Osteocyte (in vitro differentiated cells): ENCODE measurements at places on chromosomes 13 and 19. TPM values are rescaled to one million over a fixed set of nuclear protein-coding genes. Genes with fewer than 3 reads are reported as not detected.
A peak's percentile ranks its signal among the peaks of the same experiment; 100 is the strongest.

The PGLYRP2 gene
- total RNA-seq = not detected in 2 replicates

DNA sequence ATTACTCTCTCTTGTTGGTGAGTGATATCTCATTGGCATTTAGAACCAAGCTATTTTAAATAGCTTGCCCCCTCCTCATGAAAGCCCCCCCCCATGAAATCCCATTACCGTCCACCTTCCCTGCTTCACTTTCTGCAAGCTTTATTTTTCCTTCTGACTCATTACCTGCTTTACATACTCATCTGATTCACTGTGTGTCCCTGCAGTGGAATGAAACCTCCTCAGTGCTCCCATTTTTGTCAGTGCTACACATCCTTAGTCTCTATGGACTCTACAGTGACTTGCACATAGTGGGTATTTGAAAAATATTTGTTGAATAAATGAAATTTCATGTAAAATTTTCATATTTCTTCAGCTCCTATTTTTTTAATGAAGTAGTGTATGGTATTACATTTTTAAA lies 62.3 kb downstream of the DOCK9 start:
- no peaks in the 10 kb centered on the region for H3K27me3 ChIP-seq
- H3K4me1 ChIP-seq = peaks cover 8% of the 10 kb centered on the region
- peaks cover 6% of the 10 kb centered on the region for H3K36me3 ChIP-seq
- no peak for DNase-seq

DNA sequence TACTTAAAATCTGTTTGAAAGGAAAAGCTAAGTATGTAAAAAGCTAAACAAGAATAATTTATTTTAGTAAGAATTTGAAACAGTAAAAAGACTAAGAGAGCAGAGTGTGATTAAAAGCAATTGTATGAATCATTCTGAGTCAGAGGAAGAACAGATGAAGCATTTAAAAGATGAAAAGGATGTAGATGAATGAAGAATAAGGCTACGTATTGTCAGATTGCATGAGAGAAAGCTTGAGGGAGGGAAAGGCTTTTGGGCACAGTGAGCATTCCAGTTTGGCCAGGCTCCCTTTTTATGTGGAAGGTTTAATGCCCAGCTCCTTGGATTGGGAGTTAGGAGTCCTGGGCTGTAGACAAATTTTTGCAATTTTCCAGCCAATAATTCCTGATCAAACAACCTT lies 117.7 kb downstream of the FREM2 start:
- H3K27me3 ChIP-seq = no peaks in the 10 kb centered on the region
- H3K4me3 ChIP-seq = no peak overlapping the region
- H3K4me1 ChIP-seq = no peaks in the 10 kb centered on the region
- no peak for DNase-seq
- no peaks in the 10 kb centered on the region for H3K36me3 ChIP-seq
- H3K27ac ChIP-seq = no peak overlapping the region

GRCh38 chr19:45376045-45376724 lies 5.8 kb upstream of the ERCC2 start:
- H3K27ac ChIP-seq = peak overlapping the region; percentile 85
- no peak for DNase-seq
- no peak overlapping the region for H3K4me3 ChIP-seq
- no peaks in the 10 kb centered on the region for H3K36me3 ChIP-seq
- H3K27me3 ChIP-seq = no peaks in the 10 kb centered on the region

DNA sequence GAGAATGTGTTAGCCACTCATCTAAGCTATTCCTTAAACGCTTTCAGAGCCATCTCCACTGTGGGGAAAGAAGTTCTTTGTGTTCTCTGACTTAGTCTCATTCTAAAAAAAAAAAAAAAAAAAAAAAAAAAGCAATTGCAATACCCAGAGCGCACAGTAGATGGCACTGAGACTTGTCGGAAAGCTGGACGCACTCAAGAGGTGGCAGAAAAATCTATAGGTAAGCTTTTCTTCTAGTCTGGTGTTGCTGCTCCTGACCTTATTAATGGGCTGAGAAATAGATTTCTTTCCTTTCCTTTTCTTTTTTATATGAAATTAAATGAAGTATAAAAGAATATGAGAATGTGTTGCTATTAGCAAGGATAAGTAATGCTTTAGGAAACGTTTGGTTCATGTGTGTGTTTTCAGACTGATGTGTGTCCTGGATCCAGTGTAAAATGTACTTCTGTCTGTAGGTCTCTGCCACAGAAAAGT lies 4.7 kb upstream of the GJB2 start:
- H3K36me3 ChIP-seq = no peaks in the 10 kb centered on the region
- peaks cover 80% of the 10 kb centered on the region for H3K27me3 ChIP-seq
- no peak overlapping the region for H3K4me3 ChIP-seq
- H3K4me1 ChIP-seq = peaks cover 8% of the 10 kb centered on the region

DNA sequence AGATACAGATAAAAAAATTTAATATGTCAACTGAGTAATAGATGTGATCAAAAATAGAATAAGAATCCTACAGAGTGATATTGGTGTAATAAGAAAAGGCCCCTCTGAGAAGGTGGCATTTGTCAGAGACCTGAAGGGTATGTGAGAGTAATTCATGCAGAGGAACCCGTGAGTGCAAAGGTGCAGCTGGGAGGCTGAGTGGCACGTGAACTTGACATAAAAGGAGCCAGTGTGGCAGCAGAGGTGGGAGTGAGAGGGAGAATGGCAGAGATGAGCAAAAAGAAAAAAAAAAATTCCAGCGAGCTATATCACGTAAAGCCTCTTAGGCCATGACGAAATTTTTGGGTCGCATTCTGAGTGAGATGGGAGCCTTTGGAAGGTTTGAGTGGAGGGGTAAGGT lies 588.9 kb downstream of the KCTD12 start:
- peaks cover 17% of the 10 kb centered on the region for H3K4me1 ChIP-seq
- no peaks in the 10 kb centered on the region for H3K36me3 ChIP-seq
- H3K4me3 ChIP-seq = no peak overlapping the region
- DNase-seq = no peak
- H3K27me3 ChIP-seq = peaks cover 11% of the 10 kb centered on the region

DNA sequence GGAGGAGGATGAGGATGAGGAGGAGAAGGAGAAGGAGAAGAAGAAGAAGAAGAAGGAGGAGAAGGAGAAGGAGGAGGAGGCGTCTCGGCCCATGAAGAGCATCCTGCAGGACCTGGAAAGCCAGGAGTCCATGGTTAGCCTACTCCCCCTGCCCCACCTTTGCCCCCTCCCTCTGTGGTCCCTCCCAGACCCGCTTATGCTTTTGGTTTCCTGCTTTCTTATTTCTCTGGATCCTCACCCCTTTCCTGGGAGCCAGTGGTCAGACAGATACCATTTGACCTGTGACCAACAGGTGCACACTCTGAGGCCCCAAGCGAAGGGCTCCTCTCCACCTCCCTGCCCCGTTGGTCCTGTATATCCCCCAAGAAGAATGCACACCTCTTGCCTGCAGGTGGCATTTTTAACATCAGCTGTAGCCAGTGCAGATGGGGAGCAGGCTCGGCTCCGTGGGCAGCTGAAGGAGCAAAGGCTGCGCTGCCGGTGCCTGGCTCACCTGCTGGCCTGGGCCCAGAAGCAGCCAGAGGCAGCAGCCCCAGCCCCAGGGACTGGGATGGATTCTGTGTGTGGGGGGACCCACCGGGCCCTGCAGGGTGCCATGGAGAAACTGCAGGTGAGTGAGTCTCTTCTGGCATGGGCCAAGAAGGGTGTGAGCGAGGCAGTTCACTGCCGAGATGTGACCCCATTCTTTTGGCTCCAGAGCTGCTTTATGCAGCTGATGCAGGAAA lies 32.1 kb upstream of the ZNF492 start:
- no peak overlapping the region for H3K27ac ChIP-seq
- peaks cover 5% of the 10 kb centered on the region for H3K36me3 ChIP-seq
- peak; percentile 80 for DNase-seq
- H3K27me3 ChIP-seq = no peaks in the 10 kb centered on the region
- no peak overlapping the region for H3K4me3 ChIP-seq

- no peaks in the 10 kb centered on the region for H3K36me3 ChIP-seq
- H3K27ac ChIP-seq = no peak overlapping the region
- peaks cover 3% of the 10 kb centered on the region for H3K4me1 ChIP-seq
These were observed 1.3 kb upstream of the CRX start for GRCh38 chr19:47820410-47820809.

DNA sequence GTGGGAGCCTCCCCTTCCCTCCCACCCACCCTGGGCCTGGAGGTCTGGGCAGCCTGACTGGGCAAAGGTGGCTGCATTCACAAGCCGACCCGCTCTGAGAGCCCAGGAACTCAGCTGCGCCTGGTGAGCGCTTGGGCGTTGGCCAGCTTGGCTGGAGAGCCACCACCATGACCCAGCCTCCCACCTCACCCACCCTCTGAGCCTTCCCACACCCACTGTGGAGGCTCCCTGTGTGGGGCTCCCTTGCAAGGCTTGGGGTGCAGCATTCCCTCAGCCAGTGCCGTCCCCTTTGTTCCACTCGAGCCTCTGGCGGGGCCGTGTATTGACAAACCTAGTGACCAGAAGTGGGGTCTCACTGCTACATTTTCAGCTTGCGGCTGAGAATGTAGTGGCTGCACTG lies 15.0 kb upstream of the QTRT1 start:
- no peak overlapping the region for H3K4me3 ChIP-seq
- H3K4me1 ChIP-seq = no peaks in the 10 kb centered on the region
- H3K36me3 ChIP-seq = peaks cover 42% of the 10 kb centered on the region
- H3K27ac ChIP-seq = no peak overlapping the region
